Suprapubic skin (tissue), 4 donors: ENCODE measurements at places on chromosomes 6 and 20. TPM values are rescaled to one million over a fixed set of nuclear protein-coding genes. Genes with fewer than 3 reads are reported as not detected.

- DNase-seq: no peak
Measured at GRCh38 chr6:21123507-21124436, 469.8 kb upstream of the SOX4 start.

- no peak for DNase-seq
Measured at GRCh38 chr6:162421004-162421403, 306.6 kb downstream of the PRKN start.

DNA sequence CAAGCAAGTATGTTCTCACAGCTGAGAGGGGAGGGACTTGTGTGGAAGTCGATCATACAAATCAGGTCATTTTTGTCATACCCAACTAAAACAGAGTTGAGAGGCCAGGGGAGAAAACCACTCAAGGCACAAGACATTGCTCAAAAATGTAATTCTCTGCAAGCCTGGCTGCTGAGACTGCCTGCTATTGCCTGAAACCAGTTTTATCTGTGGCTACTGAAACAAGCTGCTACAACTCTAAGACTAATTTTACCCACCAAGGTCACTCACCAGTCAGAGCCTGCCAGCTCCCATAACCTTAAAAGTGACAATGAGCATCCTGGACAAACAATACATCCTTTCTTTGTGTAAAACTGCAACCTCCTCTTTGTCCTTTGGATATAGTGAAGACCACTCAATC lies 54.1 kb upstream of the CST7 start:
- no peak for DNase-seq

The SYNGAP1 gene
- total RNA-seq: 13.5 TPM

The XKR7 gene
- total RNA-seq: not detected

GRCh38 chr6:71079677-71080076 lies 122.8 kb upstream of the B3GAT2 start:
- no peak for DNase-seq

- DNase-seq: no peak
Measured at GRCh38 chr6:142331075-142331551, 29.3 kb downstream of the ADGRG6 start.
